HCT116 (cell line): ENCODE measurements at places on chromosomes 4 and X.

- no peaks in the 10 kb centered on the region for H3K36me3 ChIP-seq
- no peak for DNase-seq
- H3K27ac ChIP-seq: no peak overlapping the region
- no peaks in the 10 kb centered on the region for H3K27me3 ChIP-seq
- H3K4me3 ChIP-seq: no peak overlapping the region
These were observed 1112.1 kb upstream of the PRKX start for GRCh38 chrX:4825550-4825949.

GRCh38 chr4:150384249-150384648, 197.7 kb upstream of the MAB21L2 start:
- H3K36me3 ChIP-seq: no peaks in the 10 kb centered on the region
- no peak for DNase-seq
- no peaks in the 10 kb centered on the region for H3K4me1 ChIP-seq
- H3K27ac ChIP-seq: no peak overlapping the region

- H3K4me1 ChIP-seq: peaks cover 16% of the 10 kb centered on the region
- peak overlapping the region; percentile 86 for H3K4me3 ChIP-seq
- H3K36me3 ChIP-seq: no peaks in the 10 kb centered on the region
- no peak for DNase-seq
- H3K27me3 ChIP-seq: no peaks in the 10 kb centered on the region
These were observed 442 bp upstream of the MCUB start for GRCh38 chr4:109559625-109559982.

- no peaks in the 10 kb centered on the region for H3K36me3 ChIP-seq
- no peaks in the 10 kb centered on the region for H3K4me1 ChIP-seq
- no peak overlapping the region for H3K4me3 ChIP-seq
- no peaks in the 10 kb centered on the region for H3K27me3 ChIP-seq
These were observed 1345.5 kb downstream of the TECRL start for GRCh38 chr4:63063760-63064159.

GRCh38 chr4:6928081-6928480, 18.5 kb downstream of the TBC1D14 start:
- no peak overlapping the region for H3K27ac ChIP-seq
- no peak overlapping the region for H3K4me3 ChIP-seq
- no peak for DNase-seq
- H3K4me1 ChIP-seq: no peaks in the 10 kb centered on the region

- H3K36me3 ChIP-seq: no peaks in the 10 kb centered on the region
- H3K4me1 ChIP-seq: peaks cover 18% of the 10 kb centered on the region
- DNase-seq: no peak
- no peak overlapping the region for H3K27ac ChIP-seq
- H3K27me3 ChIP-seq: no peaks in the 10 kb centered on the region
These were observed 10.1 kb downstream of the SORCS2 start for GRCh38 chr4:7202411-7202810.

DNA sequence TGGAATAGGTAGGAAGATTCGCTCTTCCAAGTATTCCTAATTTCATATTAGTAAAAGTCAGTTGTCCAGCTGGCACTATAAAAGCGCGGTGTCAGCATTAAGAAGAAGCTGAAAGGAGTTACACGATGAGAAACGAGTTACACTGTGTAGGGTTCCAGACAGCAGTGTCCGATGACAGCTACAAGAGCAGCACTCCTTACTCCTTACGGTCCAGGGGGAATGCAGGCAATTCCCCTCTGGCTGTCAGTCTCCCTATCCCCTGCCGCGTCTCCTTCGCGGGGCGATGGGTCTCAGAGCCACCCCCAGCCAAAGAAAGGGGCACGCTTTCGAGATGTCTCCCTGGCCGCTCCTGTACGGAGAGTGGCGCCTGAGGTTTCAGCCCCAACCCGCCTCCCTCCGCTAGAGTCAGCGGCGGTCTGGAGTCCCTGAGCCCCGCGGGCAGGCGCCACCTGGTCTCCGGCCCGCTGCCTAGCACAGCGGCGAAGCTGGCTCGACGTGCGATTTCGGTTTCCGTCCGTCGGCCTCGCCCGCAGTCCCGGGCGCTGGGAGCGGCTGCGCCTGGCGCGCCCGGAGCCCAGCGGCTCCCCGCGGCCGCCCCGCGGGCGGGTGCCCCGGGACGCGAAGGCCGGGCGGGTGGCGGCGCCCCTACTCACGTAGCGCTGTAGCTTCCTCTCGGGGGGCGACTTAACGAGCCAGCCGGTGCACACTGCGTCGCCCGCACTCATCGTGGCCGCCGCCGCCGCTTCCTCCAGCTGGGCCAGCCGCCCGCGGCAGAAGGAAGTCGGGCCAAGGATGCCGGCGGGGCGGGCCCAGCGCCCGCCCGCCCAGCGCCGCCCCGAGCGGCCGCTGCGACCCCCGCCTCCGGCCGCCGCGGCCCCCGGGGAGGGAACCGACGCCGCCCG, at the start of gene GAB3:
Gene GAB3, minus strand, starts transcription at position 777 of the 902 bp plus-strand sequence. Its CDS starts 52 bp downstream, at position 725.
- no peak within 1 kb of the TSS for H3K27ac ChIP-seq
- no peak for DNase-seq
- H3K4me3 ChIP-seq: peak within 1 kb of the TSS; percentile 46; the same call in 1 of the 2 replicates
- H3K4me1 ChIP-seq: peaks cover 3% of the 10 kb centered on the region; the same call in 1 of the 2 replicates

DNA sequence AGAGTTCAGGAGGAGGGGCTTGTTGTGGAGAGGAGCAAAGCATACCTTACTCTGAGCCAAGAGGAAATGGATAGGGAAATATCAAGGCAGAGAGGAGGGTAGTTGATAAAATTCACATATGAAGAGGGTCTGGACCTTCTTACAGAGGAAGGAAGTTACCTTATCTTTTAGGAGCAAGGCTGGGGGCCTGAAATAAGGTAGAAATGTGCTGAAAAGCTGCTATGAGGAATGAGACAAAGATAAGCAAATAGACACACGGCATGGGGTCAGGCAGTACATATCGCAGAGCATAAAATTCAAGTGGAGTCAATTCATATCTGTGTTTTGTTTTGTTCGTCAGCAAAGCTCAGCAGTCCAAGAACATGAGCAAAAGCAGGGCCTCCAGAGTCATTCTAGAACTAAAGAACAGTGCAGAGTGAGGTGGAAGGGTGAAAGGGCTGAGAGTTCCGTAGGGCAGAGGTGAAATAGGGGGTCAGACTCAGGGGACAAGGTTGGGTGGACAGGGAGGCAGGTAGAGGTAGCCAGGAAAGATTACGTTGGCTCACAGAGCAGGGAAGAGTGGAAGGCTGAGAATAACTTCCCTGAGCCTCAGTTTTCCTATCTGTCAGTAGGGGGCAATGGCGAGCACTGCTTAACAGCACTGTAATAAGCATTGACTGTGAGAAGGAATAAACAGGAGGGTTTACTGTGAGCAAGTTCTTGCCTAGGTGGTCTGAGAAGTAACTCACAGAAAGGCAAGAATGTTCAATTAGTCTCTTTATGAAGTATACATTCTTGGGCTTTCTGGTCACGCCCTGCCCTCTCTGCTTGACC, 9.2 kb downstream of the VSIG4 start:
- no peaks in the 10 kb centered on the region for H3K36me3 ChIP-seq
- no peak overlapping the region for H3K27ac ChIP-seq
- no peaks in the 10 kb centered on the region for H3K4me1 ChIP-seq

DNA sequence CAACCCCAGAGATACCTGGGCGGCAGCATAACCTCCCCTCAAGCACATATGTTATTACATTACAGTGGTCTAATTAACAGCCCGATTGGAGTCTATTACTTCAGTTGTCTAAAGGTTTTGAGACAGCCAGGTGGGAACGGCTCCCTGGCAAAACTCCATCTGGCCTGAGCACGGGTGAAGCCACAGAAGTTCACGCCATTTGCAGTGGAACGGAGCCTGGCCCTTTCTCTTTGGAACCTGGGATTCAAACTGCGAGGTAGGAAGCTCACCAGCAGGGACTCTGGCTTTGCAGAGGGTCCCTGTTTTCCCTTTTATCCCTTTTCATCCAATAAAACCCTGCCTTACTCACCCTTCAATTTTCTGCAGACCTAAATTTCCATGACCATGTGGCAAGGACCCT, 45.9 kb upstream of the NEIL3 start:
- no peak overlapping the region for H3K27ac ChIP-seq
- no peaks in the 10 kb centered on the region for H3K27me3 ChIP-seq
- no peaks in the 10 kb centered on the region for H3K36me3 ChIP-seq
- H3K4me1 ChIP-seq: no peaks in the 10 kb centered on the region
- H3K4me3 ChIP-seq: no peak overlapping the region

- DNase-seq: no peak
- H3K36me3 ChIP-seq: no peaks in the 10 kb centered on the region
- H3K4me3 ChIP-seq: no peak overlapping the region
- H3K27me3 ChIP-seq: no peaks in the 10 kb centered on the region
- peaks cover 10% of the 10 kb centered on the region; the same call in 1 of the 2 replicates for H3K4me1 ChIP-seq
These were observed 2.8 kb upstream of the NELFA start for GRCh38 chr4:2011583-2011982.

GRCh38 chrX:79079477-79079876, 65.0 kb upstream of the GPR174 start:
- H3K4me3 ChIP-seq: no peak overlapping the region
- H3K27ac ChIP-seq: no peak overlapping the region
- DNase-seq: no peak
- H3K36me3 ChIP-seq: no peaks in the 10 kb centered on the region
- H3K27me3 ChIP-seq: no peaks in the 10 kb centered on the region

DNA sequence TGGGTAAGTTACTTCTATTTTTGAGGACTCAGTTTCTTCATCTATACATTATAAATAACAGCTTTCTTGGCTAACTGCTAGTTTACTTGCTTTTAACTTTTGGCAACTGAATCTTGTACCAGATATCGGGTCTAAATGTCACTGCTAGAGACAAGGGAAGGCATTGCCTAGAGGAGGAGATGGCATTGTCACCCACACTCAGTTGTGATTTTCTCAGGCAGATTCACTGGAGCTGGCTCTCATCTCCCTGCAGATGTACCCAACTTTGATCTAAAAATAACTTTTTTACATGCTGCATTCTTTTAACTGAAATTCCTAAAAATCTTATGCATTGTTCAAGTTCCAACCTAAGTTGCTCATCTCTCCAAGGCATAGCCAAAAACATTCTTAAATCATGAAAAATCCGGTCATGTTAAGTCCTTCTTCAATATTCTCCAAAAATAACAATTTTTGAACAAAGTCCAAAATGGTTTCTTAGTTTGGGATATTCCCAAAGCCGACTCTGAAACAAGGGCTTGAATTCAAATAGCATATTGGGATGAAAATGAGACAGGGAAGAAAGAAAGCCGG, 469.0 kb upstream of the BOD1L1 start:
- no peaks in the 10 kb centered on the region for H3K36me3 ChIP-seq
- H3K4me1 ChIP-seq: no peaks in the 10 kb centered on the region
- no peak overlapping the region for H3K4me3 ChIP-seq
- no peaks in the 10 kb centered on the region for H3K27me3 ChIP-seq
- no peak for DNase-seq
